ENCODE measurements at places on chromosomes 1 and 21. TPM values are rescaled to one million over a fixed set of nuclear protein-coding genes. Genes with fewer than 3 reads are reported as not detected.

The RPE65 gene
- total RNA-seq: not detected

DNA sequence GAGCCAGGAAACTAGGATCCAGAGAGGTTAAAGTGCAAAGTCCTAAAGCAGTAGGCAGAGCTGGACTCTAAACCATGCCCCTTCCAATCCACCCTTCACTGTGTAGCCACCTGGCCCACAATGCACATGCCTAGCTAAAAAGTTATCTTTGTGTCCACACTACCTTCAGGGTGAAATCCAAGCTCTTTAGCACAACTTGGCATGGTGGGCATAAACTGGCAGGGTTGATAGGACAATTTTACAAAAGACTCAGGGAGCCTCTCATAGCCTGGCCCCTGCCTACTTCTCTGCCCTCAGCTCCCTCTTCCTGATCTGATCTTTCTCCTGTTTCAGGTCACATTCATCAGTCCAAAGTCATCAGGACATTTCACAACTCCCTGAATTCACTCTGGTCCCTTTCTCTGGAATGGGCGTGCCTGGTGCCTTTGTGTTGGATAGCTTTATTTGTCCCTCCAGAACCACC lies 513.9 kb downstream of the OMA1 start:
- no peaks in the 10 kb centered on the region for H3K27me3 ChIP-seq
- H3K27ac ChIP-seq: no peak overlapping the region
- DNase-seq: no peak
- no peaks in the 10 kb centered on the region for H3K36me3 ChIP-seq
- H3K4me1 ChIP-seq: no peaks in the 10 kb centered on the region
- no peak overlapping the region for H3K4me3 ChIP-seq

GRCh38 chr1:230754796-230755195 lies 7.6 kb downstream of the CAPN9 start:
- no peak overlapping the region for H3K27ac ChIP-seq
- H3K36me3 ChIP-seq: no peaks in the 10 kb centered on the region
- H3K27me3 ChIP-seq: no peaks in the 10 kb centered on the region
- no peak overlapping the region for H3K4me3 ChIP-seq
- no peaks in the 10 kb centered on the region for H3K4me1 ChIP-seq

DNA sequence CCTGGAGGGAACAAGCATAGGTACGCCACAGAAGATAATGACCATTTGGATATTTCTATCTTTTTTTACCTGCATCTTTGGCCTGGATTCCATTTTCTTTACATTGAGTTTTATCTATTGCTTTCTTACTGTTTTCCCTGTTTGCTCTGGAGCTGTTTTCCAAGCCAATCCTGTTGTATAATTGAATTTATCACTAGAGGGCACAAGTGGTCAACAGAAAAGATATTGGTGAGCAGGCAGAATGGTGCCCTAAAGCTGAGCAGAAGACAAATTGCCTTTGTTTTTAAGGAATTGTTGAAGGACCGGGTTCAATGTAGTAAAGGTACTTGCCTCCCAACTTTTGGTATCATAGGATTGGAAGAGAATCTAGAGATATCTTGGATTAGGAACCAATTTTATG lies 152.8 kb downstream of the PPP1R12B start:
- no peak overlapping the region for H3K4me3 ChIP-seq
- peak; percentile 21 for DNase-seq
- no peak overlapping the region for H3K27ac ChIP-seq
- H3K36me3 ChIP-seq: peaks cover 14% of the 10 kb centered on the region
- no peaks in the 10 kb centered on the region for H3K27me3 ChIP-seq
- no peaks in the 10 kb centered on the region for H3K4me1 ChIP-seq

DNA sequence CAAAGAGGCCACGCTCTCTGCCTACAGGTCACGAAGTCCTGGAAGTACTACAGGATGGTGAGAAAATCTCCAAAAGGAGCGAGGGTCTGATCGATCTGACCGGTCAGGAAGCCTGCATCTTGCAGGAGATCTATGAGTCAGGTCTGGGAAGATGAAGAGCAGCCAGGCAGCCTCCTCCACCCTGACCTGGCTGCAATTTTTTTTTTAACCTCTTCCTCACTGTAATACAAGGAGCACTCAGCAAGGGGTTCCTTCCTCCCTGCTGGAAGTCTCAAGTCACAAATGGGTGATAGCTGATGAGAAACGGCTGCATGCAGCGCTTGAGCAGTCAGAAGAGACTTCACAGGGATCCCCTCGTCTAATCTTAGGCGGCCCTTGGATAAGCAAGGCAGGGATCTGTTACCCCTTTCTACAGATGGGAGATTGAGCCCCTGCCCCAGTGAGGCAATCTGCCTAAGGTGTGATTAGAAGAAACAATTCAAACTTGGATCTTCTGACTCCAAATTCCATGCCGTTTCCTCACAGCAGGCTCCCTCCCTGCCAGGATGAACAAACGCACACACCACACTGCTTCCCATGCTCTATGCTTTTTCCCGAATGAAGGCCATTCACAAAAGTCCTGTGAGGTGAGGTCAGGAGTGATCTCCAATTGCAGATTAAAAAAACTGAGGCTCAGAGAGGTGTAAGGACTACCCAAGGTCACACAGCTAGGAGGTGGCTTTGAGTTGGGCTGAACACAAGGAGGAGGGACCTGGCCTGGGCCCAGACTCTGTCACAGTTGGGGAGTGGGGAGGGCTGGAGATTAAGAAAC lies 48.3 kb downstream of the ECE1 start:
- no peak overlapping the region for H3K27ac ChIP-seq
- H3K36me3 ChIP-seq: peaks cover 90% of the 10 kb centered on the region
- no peak for DNase-seq
- H3K27me3 ChIP-seq: no peaks in the 10 kb centered on the region

Data from CD4-positive, CD25-positive, alpha-beta regulatory T cell (primary cell).